ENCODE measurements at places on chromosomes 2 and 18.

DNA sequence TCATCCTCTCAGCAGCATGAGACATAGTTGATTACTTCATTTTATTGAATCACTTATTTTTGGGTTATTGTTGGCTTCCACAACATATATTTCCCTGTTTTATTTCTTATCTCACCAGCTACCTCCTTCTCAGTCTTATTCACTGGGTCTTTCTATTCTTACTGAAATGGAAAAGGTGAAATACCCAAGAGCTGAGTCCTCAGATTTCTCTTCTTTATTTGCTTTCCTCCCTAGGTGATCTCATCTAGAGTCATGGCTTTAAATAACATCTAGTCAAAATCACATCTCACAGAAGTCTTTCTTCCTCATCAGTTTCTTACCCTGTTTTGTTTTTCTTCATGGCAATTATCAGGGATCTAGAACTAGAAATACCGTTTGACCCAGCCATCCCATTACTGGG, 105.0 kb upstream of the RBBP8 start:
- no peak for DNase-seq

GRCh38 chr2:233007270-233007669, 5.8 kb downstream of the NGEF start:
- no peak for DNase-seq

DNA sequence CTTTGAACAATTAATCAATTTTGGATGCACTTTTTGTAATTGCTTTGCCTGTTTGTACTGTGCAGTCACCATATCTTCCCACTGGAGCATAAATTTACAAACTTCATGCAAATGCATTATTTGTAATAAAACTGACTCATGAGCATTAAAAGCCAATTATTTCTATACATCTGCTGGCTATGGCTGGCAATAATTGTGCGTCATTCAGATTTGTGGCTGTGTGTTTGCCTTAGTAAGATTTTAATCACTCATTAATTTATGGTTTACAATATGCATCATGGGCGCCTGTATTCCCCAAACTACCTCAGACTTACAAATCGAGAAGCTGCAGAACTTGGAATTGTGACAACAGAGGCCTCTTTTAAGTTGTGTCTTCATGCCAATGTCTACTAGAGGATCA, 132.4 kb upstream of the TRIB2 start:
- DNase-seq: no peak

DNA sequence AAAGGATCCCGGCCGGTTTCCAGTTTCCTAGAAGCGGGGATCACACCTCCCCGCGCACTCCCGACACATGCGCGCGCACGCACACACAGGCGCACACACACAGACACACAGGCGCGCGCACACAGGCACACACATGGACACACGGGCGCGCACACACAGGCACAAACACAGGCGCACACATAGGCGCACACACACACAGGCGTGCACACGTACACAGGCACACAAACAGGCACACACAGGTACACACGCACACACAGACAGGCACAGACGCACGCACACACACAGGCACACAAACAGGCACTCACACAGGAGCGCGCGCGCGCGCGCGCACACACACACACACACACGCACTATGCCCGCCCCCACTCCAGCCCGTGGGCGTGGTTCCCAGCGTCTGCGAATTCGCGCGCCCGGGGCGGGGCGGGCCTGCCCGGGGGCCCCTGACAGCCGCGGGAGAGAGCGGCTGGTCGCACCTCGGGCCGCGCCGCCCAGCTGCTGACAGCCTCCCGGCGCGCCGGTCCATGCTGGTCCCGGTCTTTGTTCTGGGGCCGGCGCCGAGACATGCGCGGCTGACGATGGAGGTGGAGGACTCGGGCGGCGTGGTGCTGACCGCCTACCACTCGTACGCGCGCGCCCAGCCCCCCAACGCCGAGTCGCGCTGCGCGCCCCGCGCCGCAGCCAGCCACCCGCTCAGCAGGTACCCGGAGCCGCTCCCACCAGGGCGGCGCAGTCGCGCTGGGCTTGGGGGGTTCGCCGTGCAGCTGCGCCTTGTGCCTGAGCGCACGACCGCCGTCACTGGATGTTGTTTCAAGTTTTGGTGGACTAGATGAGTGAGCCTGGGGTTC, at the start of gene ARHGAP28:
Gene ARHGAP28, plus strand, starts transcription at position 470 of the 845 bp plus-strand sequence. Its CDS starts 106 bp downstream, at position 576.
- DNase-seq: no peak

DNA sequence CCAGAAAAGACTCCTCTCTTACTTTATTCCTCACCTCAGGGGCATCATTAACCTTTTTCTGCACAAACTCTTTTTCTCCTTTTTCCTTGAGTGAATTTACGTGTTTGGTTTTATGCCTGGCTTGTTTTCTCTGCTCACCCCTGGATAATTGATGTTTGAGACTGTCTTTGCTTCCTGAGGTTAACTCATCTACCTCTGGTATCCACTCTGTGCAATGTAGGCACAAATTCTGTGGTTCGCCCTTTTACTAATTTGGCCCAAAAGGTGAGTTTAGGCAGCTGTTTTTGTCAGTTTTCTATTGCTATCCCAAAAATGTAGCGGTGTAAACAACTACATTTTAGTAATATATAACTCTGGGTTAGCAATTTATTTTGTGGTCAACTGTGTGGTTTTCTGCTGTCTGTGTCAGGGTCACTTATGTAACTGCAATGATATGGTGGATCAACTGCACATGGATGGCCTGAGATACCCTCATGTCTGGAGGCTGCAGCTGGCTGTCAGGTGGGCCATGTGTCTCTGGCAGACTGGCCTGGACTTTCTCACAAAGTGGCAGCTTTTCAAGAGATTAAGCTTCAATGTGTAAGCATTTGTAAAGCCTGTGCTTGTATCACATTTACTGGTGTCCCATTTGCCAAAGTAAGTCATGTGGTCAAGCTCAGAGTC, 329.7 kb downstream of the FSIP2 start:
- DNase-seq: no peak

DNA sequence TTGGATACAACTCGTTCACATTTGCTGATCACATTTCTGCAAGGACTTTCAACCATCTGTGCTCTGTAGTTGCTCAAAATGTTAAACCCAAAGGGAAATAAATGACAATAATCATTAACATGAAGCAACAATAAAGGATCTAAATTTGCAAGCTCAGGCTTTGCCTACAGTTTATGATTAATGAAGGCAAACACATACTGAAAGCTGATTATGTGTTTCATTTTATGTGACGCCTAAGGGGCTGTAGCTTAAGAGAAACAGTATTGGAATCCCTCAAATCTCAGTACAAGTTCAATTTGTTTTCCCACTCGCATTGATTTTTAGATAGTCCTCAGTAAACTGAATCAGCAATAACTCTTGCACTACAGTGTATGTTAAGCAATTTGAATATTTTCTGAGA, 160.3 kb upstream of the FSIP2 start:
- no peak for DNase-seq

DNA sequence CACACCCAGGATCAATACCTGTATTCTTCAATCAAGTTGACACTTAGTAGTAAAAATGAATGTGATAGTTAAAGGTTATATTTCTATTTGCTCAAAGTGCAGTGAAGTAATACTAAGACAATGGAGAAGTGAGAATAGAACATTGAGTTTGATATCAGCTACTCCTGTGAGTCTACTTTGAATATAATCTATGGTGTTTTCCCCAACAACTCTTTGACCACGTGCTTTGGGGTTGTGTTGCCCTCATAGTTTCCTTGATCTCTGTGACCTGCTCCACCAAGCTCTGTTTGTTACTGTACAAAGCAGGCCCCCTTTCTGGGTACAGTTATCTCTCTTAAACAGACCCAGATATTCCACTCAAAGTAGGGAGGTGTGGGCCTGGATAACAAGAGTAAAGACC, 222.9 kb downstream of the GALR1 start:
- DNase-seq: no peak

GRCh38 chr2:164818149-164819136, 23.2 kb downstream of the COBLL1 start:
- DNase-seq: no peak

- DNase-seq: no peak
Measured at GRCh38 chr2:197184959-197185586, 125.5 kb downstream of the ANKRD44 start.

- DNase-seq: no peak
Measured at GRCh38 chr18:45745817-45746461, 22.0 kb downstream of the SLC14A1 start.

DNA sequence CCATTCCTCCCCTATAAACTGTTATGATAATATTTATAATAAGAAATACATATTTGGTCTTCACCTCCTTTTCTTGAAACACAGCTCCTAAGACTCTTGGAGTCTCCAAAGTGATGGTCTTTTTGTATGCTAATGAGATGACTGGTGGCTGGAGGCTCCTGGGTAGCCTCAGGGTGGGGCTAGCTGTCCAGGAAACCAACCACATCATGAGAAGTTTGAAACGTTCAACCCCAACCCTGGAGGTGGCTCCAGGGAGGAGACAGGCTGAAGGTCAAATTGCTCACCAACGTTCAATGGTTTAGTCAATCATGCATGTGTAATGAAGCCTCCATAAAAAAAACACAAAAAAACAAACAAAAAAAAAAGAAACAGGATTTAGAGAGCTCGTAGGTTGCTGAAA, 298.7 kb upstream of the MGAT5 start:
- DNase-seq: no peak

DNA sequence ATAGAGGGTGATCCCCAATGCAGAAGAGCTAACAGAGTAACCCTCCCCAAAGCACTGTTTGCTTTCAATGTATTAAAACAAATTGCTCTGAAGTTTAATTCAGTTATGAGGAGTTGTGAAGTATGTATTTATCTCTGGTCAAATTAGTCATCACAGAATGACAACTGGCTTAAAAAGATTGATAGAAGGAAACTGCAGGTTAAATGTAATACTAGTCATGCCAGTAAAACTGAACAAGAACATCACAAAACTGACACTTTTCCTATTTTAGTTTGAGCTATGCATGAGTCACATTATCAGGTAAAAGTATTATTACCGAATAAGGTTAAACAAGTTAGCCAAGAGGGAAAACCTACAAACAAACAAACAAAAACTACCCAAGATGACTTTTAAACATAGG, 99.0 kb upstream of the ACVR1C start:
- no peak for DNase-seq

DNA sequence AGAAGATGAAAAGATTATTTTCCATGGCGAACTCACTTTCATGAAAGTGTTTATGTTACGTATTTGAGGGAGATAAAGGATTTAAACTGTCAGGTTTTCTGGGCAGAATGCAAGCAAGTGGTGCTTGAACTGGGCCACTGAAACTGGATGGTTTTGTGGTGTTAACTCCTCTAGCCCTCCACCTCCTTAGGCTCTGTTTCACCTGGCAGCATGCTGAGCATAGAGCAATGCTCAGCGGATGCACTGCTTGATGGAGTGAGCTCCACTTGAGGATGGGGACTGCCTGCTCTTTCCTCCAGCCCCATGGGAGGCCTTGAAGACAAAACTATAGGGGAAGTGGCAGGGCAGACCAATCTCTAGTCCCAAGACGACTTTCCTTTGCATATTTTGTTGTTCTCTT, 345.8 kb downstream of the TDRD15 start:
- no peak for DNase-seq

DNA sequence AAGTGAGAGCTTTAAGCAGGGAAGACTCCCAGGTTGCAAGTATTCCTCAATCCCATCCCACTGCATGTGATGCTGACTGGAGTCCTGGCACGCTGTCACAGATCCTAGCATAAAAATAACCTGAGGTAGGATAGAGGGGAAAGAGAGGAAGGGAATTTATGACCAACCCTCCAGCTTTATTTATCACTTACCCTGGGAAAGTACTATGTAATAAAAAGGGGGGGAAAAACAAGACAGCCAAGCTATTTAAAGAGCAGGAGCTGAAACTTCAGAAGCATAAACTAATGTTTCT, 122.2 kb downstream of the SLC8A1 start:
- no peak for DNase-seq

- DNase-seq: no peak
Measured at GRCh38 chr2:24993406-24994145, 21.8 kb upstream of the DNAJC27 start.

GRCh38 chr2:189599245-189599644, 18.7 kb upstream of the SLC40A1 start:
- DNase-seq: no peak

DNA sequence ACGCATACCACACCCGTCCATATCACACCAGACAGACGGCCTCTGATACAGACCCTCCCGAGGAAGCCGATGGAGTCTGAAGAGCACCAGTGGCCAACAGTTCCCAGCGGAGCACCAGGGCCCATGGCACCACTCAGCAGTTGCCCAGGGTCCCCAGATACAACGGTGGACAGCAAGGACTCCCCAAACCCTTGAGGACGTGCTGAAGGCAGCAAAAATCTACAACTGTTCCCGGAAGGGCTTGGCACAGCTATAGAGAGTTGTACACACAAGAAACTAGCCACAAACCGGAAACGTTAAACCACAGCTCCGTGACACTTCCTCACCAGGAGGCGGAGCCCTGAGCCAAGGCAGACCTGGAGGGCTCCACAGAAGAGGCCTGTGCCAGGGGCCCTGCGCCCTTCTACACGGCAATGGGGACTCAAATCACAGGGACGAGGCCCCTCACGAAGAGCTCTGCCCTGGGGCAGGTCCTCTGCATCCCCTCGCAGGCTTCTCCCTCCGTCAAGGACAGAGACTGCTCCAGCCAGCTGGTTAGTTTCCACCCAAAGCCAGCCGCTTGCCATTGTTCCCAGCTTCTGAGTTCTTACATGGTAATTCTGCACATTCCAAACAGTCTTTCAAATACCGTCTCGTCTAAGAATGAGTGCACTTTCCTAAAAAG, 133.4 kb downstream of the HDAC4 start:
- peak; percentile 83 for DNase-seq

DNA sequence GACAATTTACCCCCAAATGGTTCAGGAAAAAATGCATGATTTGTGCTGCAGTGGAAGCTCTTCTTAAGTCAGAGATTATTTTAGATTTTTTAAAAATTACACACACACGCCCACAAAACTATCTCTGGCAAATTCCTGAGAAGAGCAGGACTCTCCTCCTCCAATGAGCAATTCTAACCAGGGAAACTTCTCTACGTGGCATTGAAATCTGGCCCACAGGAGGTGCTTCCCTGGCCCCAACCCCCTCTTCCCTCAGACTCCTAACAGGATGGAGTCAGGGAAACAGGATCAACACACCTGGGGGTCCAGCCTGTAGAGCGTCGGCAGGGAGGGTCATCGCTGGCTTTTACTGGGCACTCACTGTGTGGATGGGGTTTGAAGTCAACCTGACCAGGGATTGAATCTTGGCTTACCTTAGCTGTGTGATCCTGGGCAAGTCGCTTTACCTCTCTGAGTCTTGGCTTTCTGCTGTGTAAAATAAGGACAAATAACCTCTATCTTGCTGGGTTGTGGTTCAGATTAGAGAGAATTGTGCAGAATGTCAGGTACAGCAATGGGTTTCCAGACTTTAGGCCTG, 65.4 kb upstream of the ASAP2 start:
- no peak for DNase-seq

DNA sequence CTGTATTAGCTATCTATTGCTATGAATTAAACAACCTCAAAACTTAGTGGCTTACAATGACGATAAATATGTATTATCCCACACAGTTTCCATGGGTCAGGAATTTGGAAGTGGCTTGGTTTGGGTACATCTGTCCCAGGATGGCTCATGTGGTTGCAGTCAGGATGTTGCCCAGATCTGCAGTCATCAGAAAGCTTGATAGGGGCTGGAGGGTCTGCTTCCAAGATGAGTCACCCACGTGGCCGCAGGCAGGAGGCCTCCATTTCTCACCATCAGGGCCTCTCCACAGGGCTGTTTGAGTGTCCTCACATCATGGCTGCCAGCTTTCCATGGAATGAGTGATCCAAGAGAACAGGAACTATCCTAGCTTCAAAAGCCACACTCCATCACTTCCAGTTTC, 46.4 kb downstream of the CHRNA1 start:
- DNase-seq: no peak

GRCh38 chr2:19462256-19462645, 103.8 kb upstream of the OSR1 start:
- DNase-seq: no peak

GRCh38 chr2:119206201-119206600, 17.4 kb upstream of the STEAP3 start:
- no peak for DNase-seq

All from activated T-cell treated with anti-CD3 and anti-CD28 coated beads, Interleukin-2, amount 50 U/mL, for 1 hour (primary cell).